ENCODE measurements at places on chromosomes 1 and 21.

- DNase-seq = no peak
These were observed 75.6 kb upstream of the USP25 start for GRCh38 chr21:15654171-15654570.

- DNase-seq = no peak
These were observed 7.1 kb upstream of the ACTA1 start for GRCh38 chr1:229440851-229441537.

GRCh38 chr1:207497941-207498340, 2.0 kb downstream of the CR1 start:
- no peak for DNase-seq

DNA sequence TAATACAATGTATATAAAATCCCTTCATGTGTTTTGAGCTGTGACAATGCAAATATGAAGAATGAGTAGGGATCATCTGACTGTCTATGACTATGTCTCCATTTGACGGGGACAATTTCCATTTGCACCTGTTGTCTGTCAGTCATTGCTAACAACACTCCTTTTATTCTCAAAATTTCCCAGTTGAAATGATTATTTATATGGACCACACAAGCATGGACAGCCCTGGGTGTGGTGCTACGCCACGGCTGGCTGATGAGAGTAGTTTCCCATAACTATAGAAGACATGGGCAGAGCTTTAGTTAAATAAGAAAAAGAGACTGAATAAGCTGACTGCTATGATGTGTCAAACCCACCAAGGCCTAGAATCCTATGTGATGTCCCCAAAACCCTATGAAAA, 135.8 kb downstream of the MAP3K21 start:
- DNase-seq = no peak

GRCh38 chr1:59046730-59047157, 250.2 kb upstream of the FGGY start:
- no peak for DNase-seq

DNA sequence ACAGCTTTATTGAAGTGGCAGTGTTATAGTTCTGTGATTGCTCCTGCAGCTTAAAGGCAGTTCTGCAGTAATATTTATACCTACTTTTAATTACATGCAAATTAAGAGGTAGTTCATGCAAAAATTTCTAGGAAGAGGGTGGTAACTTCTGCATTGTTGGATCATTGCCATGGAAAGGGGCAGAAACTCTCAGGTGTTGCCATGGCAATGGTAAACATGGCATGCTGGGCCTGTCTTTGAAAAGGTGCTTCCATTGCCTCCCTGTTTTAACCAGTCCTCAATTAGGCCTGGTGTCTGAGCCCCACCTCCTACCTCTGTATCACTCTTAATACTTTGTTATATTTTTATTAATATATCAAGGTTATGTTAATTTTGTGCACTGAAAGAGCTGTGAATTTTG, 104.7 kb downstream of the DISC1 start:
- DNase-seq = no peak

DNA sequence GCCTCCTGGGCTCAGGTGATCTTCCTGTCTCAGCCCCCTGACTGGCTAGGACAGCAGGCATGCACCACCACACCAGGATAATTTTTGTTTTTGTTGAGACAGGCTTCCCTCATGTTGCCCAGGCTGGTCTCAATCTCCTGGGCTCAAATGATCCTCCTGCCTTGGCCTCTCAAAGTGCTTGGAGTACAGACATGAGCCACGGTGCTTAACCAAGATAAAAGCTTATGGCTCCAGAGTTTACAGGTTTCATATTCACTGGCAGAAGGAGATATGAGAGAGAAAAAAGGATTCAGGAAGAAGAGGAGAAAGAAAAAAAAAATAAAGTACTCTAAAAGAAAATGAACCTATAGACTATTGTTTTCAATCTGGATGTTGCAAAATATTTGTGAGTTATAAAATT, 748.8 kb upstream of the NCAM2 start:
- no peak for DNase-seq

DNA sequence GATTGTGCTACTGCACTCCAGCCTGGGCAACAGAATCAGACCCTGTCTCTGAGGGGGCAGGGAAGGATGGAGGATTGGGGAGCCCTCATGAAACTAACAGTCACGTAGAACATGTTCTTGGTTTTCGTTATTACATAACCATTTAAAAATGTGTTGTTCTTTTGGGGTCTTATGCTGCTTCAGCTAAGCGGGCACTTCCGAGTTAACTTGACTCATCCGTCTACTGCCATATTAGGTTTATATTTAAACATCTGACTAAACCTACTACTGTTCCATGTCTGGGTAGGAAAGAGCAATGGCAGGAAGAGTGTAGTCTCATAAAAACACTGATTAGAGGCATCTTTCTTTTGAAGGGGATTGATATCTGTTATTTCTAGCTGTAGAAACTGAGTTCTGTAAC, 59.5 kb upstream of the BMP8A start:
- DNase-seq = peak; percentile 75

GRCh38 chr1:156358641-156359040, 10.4 kb upstream of the RHBG start:
- no peak for DNase-seq

DNA sequence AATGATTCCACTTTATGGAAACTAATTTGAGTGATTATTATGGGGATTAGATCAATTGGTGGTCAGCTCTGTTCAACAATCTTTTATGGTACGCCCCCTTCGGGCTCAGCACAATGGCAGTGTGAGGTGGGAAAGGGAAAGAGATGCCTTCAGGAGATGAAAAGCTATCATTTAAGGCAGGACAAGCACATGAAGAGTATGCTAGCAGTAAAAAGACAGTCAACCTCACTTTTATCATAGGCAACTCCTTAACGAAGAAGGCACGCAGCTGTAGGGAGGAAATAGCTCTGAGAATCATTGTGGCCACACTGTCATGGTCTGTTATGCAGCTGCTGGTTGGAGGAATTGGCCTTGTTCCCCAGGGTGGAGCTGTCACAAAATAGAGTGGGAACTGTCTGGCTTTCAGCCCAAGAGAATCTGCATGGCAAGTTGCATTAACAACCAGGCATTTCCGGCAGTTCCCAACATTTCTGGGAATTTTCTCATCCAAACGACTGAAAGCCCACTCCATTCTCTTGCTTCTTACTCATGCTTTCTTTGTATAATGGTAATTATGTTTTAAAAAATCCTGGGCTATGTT, 54.4 kb upstream of the BCL10 start:
- peak; percentile 95 for DNase-seq

DNA sequence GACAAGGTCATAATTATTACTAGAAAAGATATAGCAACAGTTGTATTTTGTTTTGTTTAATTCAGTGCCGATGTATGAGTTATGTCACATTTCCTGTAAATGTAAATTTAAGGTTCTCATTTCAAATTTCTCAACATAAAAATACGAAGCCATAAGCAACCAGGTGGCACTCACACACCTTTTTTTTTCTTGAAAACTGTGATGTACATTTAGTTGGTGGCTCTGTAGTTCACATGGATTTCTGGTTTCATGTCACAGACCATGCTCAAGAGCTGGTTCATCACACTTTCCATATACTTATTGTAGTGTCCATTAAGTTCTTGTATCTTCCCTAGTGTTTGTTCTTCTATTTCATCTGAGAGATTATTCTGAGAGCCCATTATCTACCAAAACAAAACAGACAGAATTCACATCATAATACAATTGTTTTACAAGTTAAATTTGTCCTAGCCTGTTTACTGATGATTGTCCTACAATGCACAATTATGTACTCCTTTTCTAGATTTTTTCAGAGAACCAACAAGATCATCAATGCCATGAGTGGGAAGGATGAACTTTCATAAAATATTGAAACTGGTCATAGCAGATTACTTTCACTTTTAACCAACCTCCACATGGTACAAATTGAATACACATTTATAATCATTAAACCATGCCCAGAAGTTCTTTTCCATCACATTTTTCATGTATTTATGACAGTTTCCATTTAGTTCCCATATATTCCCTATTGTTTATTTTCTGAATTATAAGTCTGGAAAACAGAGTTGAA, 17.1 kb downstream of the ATP6V1G3 start:
- no peak for DNase-seq

DNA sequence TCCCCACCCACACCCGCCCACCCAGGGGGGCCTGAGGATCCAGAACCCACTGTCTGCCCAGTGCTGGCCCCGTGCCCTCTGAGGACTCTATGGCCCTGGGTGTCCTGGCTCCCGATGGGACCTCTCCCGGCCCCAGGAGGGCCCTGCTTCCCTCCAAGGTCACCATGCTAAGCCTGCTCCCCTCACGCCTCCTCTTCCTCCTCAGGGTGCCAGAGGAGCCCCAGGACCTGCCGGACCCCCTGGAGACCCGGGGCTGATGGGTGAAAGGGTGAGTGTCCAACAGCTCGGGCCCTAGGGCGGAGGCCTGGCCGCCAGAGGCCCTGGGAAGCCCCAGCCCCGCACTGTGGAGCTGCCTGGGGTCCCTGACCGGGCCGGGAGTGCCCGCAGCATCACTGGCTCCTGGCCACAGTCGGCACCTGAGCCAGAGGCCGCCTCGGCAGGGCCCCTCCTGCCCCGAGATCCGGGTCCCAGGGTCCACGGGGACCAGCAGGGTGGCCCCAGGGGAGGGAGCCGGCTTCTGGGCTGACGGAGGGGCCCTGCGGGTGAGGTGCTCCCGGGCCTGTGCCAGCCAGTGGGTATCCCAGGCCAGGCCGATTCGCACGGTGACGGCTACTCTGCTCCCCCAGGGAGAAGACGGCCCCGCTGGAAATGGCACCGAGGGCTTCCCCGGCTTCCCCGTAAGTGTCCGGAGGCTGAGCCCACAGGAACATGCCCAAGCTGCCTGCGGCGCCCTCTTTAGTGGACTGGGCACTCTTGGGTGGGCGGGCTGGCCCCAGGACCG, 16.1 kb downstream of the COL6A1 start:
- no peak for DNase-seq

DNA sequence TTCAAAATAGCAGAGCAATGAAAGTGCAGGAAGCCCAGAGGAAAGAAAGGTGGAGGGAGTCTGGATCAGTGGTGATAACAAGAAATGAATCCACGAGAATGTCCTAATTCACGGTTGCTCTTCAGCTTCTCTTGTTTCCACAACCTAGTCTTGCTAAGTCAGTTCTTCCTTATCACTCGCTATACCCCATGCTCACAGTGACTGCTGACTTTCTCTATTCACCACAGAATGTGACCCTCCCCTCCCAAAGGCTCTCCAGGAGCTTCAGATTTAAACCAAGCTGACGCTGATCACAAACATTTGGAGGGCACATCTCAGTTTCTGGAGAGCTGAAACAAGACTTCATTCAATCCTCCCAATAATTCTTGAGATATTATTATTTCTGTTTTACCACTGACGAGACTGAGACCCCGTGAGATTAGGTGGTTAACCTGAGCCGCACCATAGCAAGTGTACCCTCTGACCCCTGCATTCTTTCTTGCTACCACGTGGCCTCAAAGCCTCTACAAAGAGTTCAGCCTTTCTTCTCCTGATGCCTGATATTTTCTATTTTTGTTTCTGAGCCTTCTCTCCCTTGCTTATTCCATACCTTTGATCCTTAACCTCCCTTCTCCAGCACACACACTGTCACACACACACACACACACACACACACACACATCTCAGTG, 10.7 kb upstream of the CCN1 start:
- no peak for DNase-seq

DNA sequence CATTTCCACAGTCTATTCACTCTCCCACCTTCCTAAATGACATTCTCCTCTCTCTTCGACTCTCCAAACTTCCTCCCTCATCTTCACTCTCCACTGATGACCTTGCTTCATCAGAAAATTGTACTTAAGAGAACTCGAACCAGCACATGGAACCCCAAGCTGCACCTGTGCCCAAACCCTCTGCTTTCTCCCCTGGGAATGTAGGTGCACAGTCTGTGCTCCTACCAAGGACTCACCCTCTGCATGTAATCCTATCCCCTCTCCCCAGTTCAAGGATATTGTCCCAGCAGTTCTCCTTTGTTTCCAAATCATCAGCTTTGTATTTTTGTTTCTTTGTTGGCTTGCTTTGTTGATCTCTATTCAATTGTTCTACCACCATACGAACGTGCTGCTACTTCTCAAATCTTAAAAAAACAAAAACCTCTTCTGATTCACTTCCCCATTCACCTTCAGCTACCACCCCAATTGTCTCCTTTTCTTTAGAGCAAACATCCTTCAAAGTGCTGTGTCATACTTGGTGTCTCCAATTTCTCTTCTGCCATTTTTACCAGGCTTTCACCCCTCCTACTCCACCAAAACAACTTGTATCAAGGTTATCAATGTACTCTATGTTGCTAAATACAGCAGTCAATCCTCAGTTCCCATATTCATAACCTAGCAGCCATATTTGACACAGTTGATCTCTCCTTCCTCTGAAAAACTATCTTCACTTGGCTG, 26.8 kb downstream of the RAB3B start:
- no peak for DNase-seq

GRCh38 chr1:1353389-1354151, 4.4 kb upstream of the DVL1 start:
- no peak for DNase-seq

- no peak for DNase-seq
These were observed 239.3 kb upstream of the NEGR1 start for GRCh38 chr1:72521659-72522058.

DNA sequence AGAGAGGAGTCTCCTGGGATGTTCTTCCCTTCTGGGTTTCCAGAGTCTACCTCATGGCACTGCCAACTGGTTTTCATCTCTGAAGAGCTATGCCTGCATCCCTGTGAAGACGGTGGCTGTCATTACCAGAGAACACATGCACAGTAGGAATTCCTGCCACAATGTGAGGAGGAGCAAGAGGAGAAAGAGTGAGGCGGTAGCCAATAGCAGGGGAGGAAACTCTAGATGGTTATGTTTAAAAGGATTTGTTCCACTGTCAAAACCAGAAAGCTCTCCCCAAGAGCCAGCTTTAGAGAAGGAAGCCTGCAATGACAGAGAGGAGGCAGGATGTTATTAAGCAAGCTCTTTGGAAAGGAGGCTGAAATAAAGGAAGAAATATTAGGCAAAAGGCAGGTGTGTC, 12.3 kb downstream of the LMX1A start:
- no peak for DNase-seq

GRCh38 chr1:154501423-154502065, 475 bp upstream of the TDRD10 start:
- DNase-seq = no peak

DNA sequence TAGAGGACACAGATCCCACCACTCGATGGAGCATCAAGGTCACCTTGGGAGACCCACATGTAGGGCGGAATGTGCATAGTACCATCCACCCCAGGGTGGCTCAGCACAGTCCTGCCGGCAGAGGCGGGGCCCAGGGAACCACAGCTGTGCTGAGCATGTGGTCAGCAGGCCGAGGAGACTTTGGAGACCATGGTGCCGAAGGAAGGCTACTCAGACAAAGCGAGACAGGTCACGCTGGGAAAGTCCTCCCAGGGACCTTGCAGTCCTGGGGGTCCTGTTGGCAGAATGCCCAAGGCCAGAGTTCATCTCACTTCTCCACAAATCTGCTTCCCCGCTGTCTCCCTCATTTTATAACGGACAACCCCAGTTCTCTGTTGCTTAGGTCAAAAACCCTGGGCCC, 22.5 kb downstream of the WNT3A start:
- DNase-seq = no peak

DNA sequence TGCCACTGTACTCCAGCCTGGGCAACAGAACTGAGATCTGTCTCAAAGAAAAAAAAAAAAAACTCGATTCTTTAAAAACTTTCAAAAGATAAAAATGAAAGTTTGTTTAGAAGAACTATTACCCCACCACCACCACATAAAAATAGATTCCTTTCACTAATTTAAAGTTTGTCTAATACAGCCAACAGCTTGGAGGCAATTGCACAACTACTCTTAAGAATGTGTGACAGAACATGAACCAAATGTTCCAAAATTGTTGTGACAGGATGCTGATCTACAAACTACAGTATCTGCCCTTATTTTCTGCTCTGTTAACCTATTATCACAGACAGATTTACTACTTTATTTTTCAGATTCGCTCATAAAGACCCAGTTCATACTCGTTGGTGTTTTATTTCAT, 5.5 kb upstream of the TGFBR3 start:
- DNase-seq = no peak

Measured in dermis microvascular lymphatic vessel endothelial cell (primary cell).